RPMI7951 (cell line): ENCODE measurements at places on chromosomes 5 and 9.

GRCh38 chr5:122368510-122369251, 56.6 kb downstream of the SNCAIP start:
- no peak for DNase-seq

GRCh38 chr5:73464016-73464745, 15.6 kb upstream of the FOXD1 start:
- peak; percentile 33 for DNase-seq

DNA sequence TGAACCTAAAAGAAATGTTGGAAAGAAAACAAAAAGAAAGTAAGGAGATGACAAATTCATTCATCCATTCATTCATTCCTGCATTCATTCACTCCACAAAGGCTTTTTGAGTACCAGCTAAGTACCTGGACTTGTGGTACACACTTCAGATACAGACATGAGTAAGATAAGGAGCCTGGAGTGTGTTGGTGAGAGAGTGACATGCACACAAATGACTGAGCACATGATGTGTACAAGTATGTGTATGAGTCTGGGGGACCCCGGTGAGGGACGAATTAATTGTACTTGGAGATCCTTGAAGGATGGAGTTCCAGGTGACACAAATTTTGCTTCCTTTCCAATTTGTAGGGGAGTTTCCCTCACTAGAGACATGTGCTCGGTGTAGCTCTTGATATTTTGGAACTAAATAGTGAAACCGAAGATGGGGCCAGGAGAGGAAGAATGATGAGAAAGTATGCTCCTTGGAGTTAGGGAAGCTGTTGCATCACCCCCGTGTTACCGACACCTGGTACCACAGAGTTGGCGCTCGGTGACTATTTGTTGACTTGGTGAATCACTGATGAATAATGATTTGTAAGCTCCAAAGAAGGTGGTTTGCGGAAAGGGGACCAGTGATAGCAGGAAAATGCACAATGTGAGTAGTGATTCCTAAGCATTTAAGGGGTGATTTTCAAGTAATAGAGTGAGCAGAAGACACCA, 509.8 kb downstream of the CCDC171 start:
- peak; percentile 89 for DNase-seq

- DNase-seq = peak; percentile 11
Measured at GRCh38 chr5:163880302-163880701, 374.9 kb downstream of the MAT2B start.

GRCh38 chr9:136674786-136675349, 12.2 kb downstream of the EGFL7 start:
- DNase-seq = no peak

- DNase-seq = no peak
Measured at GRCh38 chr5:89346573-89346972, 463.6 kb upstream of the MEF2C start.
